ENCODE measurements at places on chromosomes 4 and X.

DNA sequence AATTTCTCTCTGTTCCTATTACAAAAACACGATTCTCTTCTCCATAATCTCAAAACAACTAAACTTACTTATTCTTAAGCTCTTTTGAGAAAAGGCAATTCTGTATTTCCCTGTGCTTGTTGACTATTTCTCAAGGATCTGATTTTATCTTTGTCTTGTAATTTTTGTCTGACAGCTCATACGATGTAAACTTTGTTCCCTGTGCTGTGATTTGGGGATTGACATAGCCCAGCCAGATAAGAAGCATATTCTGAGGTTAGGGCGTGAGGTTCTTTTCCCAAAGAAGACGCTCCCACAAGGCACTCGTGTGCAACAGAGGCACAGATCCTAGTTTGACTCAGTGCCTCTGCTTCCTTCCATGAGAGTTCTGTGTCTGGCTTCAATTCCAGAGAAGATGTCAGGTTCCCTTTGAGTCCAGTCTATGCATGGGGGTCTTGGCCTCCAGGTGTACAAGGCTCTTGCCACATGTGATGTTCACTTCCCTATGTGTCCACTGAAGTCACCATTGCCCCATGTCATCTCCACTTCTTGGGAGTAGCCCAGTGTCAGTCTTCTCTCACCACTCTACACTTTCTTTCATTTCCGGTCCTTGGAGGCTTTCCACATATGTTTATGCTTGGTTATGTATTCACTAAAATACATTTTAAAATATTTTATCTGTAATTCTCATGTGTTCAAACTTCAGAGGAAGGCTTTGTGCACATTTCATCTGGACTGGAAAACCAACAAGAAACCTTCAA, 94.8 kb downstream of the MID1 start:
- no peak for DNase-seq

DNA sequence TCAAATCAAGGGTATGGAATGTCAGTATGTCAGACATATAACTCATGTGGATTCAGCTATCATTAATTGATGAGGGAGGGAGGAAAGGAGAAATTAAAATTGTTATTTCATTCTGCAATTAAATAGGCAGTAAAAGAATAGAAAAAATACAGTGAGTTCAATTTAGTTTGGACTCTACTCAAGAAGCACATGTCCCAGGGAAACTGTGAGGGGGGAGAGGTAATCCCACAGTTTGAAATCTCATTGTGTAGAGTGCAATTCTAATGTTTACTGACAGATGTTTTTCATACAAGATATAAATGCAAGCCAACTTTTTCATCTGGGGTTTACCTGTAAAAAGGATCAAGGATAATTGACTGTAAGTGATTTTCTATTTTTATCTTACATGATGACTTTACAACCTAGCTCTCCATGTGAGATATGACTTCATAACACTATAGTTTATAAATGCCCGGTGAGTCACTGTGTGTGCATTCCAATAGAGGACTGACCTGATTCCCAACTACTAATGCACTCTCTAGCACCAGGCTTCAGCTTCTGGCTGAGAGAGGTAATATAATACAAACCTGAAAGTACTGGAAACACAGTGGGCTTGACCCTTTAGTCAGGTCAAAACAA, 35.2 kb upstream of the SCD5 start:
- peak; percentile 79 for DNase-seq

DNA sequence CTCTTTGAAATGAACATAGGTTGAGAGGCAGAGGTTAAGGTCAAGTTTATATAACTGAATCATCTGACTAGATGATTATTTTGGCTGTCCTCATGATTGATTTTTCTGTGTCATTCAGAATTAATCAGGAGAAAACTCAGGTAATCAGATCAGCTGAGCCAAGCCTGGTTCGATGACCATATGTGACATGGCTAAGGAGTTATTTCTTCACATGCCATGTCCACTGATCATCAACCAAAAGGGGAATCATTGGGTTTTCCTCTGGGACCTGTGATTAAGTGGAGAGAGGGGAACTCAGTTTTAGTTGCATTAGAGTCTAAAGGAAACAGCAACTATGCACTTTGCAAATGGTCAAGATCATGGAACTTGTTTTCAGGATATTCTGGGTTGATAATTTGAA, 20.3 kb upstream of the PACRGL start:
- no peak for DNase-seq

DNA sequence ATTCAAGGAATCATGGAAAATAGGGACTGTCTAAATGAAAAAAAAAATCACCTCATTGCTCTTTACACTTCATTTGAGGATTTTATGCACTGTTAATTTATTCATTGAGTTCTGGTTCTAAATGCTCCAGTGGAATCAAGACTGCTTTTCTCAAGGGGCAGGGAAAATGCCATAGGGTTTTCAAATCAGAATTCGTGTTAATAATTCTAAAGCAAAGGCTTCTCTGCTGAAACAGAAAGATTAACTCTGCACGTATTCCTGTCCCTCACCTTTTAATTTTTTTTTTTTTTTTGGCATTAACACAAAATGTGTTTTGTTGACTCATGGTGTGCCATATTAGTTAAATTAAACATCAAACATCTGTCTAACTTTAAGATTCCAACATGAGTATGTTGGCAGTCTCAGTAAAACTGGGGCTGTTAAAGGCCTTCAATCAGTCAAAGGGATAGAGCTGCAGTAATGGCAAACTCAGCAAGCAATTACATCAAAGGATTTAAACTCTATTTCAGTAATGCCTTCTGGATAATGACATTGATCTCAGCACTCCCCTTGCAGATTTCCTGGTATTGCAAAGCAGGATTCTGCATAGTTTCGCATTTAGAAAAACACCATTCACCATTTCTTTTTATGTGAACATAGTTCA, 878.1 kb downstream of the RAPGEF2 start:
- DNase-seq = no peak

DNA sequence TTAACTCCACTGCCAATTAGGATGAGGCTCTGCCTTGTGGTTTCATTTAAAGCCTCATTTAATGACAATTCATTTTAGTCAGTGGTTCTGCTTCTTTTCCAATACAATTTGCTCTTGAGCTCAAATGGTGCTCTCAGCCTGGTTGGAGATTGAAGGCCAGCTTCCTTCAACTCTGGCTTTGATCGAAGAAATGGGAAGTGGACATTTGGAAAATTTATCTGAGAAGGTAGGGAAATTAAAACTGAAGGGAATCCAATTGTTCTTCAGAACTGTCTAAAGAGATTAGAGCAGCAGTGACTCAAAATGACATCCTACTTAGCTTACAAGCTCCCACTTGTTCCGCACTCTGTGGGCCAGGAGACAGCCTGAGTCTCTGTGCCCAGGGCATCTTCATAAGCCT, 206.8 kb downstream of the SMARCA1 start:
- DNase-seq = no peak

DNA sequence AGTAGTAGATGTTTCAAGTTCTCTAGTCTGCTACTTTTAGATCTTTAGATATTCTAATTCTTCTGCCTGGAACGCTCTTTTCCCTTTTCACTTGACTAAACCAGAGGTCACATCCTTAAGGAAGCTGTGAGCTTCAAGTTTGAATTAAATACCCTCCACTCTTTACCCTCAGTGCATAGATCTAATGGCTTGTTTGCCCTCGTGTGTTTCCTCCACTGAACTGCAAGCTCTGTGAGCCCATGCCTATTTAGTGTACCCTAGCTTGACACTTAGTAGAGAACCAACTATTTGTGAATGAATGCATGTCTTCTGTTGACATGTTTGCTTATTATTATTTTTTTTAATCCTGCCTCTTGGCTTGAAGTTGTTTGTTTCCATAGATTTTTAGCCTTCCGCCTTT, 138.3 kb downstream of the PDE5A start:
- peak; percentile 15 for DNase-seq

DNA sequence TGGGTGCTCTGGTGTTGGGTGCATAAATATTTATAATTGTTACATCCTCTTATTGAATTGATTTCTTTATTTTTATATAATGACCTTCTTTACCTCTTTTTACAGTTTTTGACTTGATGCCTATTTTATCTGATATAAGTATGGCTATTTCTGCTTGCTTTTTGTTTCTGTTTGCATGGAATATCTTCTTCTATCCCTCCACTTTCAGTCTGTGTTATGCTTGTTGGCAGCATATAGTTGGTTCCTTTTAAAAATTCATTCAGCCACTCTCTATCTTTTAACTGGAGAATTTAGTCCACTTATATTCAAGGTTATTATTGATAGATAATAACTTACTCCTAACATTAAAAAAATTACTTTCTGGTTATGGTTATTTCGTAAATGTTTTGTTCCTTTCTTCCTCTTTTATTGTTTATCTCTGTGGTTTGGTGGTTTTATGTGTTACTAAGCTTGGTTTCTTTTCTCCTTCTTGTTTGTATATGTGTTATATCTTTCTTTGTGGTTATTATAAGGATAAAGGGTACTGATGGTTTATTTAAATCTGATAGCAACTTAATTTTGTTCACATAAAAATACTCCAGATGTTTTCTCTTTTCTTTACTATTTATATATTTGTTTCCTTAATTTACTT, 69.5 kb downstream of the IL15 start:
- no peak for DNase-seq

GRCh38 chr4:121738780-121739535, 26.0 kb downstream of the SMIM43 start:
- peak; percentile 17 for DNase-seq

GRCh38 chr4:125297116-125297515, 17.6 kb upstream of the FAT4 start:
- no peak for DNase-seq

- no peak for DNase-seq
These were observed 33.7 kb downstream of the SRPX2 start for GRCh38 chrX:100677611-100678181.

- DNase-seq = no peak
These were observed 541.4 kb downstream of the TLL1 start for GRCh38 chr4:166414431-166414830.

- DNase-seq = no peak
These were observed 340.1 kb upstream of the RPS6KA3 start for GRCh38 chrX:20606831-20607230.

GRCh38 chrX:150355913-150356312, 7.2 kb upstream of the MAMLD1 start:
- DNase-seq = no peak

DNA sequence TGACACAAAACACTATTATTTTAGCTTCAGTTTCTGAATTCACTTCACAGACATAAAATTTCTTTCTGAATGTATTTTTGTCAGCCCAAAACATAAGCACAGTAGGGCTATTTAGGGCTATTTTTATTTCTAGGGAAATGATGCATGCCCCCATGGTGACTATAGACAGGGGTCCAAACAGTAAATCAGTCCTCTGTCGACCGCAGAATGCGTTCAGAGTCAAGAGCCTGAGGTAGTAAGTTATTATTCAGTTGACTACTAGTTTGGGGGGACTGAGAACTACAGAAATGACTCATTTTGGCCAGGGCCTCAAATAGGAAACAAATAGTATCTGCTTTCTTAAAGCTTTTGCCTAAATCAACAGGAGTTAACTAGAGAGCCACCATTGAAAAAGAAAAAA, 414.4 kb downstream of the AFF2 start:
- no peak for DNase-seq

GRCh38 chrX:153557618-153558355, 40.3 kb downstream of the ATP2B3 start:
- no peak for DNase-seq

GRCh38 chrX:37802028-37802427, 22.2 kb downstream of the CYBB start:
- DNase-seq = no peak

GRCh38 chr4:128846063-128846462, 36.6 kb downstream of the JADE1 start:
- DNase-seq = no peak

- no peak for DNase-seq
These were observed 3.2 kb downstream of the SPRY1 start for GRCh38 chr4:123399627-123400358.

GRCh38 chr4:138967313-138967712, 48.3 kb upstream of the NOCT start:
- DNase-seq = no peak

- no peak for DNase-seq
These were observed 51.4 kb upstream of the LRAT start for GRCh38 chr4:154692304-154692818.

GRCh38 chrX:140157611-140158010, 192.3 kb upstream of the CXorf66 start:
- DNase-seq = no peak

- DNase-seq = no peak
These were observed 209.1 kb upstream of the ANXA10 start for GRCh38 chr4:167883266-167883665.

DNA sequence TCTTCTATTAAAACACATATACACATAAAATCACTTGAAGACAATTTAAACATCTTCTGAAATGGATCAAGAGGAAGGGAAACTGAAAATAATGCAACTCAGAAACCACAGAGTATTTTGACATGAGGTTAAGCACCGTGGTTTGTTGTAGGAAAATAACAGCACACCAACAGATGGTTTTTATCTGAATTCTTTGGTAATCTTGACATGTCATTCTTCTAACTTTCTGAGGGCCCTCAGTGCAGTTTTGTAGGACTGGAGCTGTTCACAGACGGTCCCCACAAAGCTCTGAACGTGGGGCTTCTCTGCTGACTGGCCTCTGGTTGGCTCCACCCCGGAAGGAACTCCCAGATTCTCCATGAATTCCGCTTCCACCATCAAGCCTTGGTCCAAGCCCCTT, 16.0 kb upstream of the TLR8 start:
- DNase-seq = peak; percentile 5

DNA sequence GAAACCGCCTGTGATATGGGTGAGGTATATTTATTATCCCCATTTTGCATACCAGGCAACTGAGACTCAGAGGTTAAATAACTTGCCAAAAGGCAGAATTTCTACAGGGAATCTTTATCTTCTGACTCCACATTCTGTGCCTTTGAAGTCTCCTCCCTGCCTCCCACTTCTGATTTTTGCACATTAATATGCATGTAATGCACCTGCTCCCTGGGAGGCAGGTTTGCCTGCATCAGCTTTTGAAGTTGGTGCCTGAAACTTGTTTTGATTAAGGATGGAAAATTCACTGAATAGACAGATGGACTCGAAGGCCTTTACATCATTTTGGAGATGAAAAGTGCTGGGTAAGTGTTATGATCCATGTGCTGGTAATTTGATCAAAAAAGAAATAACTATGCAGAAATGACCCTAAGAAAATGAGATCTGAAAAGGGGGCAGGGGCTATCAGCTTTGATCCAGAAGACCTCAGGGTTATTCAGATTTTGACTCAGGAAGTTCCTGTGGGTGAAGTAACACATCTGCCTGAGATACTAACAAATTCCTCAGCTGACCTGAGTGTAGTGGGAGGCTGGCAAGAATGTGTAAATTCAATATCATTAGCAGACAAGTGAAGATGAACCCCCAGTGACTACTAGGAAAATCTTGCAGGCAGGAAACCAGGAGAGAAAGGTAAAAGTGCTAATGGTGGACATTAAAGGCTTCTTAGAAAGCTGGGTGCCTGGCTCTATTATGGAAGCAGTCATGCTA, 167.5 kb upstream of the BOD1L1 start:
- DNase-seq = no peak

- DNase-seq = no peak
These were observed 19.9 kb downstream of the SH3BP2 start for GRCh38 chr4:2812612-2813354.

GRCh38 chrX:116232833-116233232, 62.3 kb downstream of the AGTR2 start:
- peak; percentile 77 for DNase-seq

Data from HCEC 1CT (cell line).